NCI-H2227 treated with DMSO at 0.1 percent for 48 hours (cell line): ENCODE measurements at places on chromosomes 2 and 18.

DNA sequence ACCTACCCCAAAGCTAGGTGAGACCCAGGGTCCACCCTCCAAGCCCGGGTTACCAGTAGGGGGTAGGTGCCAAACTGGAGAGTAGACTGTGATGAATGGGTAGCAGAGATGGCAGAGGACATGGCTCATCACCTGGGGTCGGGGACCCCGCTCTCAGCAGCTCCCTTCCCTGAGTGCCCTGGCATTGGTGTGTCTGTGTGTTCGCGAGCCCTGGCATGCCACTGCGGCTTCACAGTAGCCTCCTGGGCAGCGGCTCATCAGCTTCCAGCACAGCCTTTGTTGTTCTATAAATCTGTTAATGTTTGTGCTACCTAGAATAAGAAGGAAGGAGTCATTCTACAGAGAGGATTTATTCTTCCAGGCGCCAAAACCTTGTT, 62.6 kb upstream of the ALPP start:
- DNase-seq = no peak

GRCh38 chr2:128310094-128310716, 8.5 kb downstream of the HS6ST1 start:
- no peak for DNase-seq

DNA sequence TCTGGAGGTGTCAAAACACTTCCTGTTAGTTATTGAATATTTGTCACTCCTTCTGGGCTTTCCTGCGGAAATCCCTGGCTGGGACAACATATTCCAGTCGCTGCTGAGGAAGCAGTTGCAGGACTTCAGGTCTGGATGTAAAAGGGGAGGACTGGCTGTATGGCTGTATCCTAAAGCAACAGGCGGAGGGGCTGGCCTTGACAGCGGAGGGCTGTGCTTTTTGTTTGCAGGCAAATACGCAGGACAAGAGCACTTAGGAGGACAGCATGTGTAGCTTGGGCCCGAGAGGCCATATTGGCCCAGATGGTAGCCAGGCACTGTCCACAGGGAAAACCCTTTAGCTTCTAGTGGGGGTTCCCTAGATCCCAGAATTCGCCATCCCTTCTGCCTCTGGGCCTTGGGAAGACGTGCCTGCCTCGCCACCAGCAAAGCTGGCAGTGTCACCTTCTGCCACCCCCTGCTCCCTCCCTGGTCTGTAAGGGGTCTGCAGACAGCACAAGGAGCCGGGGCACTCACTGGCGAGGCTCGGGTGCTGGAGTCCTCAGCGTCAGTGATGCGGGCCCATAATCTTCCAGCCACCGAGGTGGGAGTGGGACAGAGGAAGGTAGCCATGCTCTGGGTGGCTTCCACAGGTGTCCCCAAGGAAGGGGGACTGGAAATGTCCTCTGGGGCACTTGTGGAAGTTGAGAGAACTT, 6.7 kb downstream of the NPPC start:
- DNase-seq = no peak

GRCh38 chr2:173984866-173985604, 19.9 kb upstream of the SP3 start:
- DNase-seq = no peak

GRCh38 chr2:185894223-185894622, 155.6 kb downstream of the FSIP2 start:
- DNase-seq = no peak

DNA sequence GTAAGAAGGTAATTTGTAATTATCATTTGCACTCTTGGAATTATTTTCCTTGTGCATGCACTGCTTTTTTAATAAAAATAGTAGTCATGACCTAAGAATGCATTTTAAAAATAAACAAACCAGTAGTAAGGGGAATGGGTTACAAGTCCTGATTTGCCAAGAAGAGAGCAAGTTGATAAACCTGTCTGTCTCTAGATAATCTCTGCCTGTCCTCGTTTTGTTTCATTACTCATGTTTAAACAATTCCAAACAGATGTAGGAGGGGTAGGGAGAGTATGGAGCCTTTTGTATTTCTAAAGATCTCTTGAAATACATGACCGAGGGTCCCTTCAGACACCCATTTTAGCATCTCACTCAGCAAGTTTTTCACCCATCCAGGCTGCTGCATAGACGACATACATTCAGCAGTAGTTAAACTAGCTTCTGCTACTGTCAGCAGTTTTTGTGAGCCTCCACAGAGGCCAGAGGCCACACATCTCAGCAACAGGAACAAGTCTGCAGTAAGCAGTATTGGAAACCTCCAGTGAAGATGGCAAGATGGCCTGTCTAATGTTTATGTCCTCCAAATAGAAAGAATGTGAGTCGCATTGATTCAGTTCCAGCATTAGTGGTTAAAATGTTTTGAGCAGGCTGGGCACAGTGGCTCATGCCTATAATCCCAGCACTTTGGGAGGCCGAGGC, 2.3 kb upstream of the EXOC6B start:
- DNase-seq = no peak

- DNase-seq = no peak
Measured at GRCh38 chr2:16584084-16584483, 81.5 kb downstream of the CYRIA start.

DNA sequence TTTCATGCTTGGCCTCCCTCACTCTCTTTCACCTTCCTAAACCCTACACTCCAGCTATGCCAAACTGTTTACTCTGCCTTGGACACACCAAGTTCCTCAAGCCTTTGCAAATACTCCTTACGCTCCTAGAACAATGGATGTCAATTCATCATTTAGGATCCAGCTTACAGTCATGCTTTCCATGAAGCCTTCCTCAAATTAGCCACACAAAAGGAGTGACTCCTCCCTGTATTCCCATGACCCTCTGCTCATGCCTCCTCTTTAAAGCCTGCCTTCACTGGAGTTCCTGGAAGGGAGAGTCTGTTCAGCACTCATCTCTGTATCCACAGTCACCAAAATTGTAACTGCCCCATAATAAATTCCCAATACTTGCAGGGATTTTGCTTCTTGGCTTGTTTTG, 721 bp upstream of the EHD3 start:
- no peak for DNase-seq

DNA sequence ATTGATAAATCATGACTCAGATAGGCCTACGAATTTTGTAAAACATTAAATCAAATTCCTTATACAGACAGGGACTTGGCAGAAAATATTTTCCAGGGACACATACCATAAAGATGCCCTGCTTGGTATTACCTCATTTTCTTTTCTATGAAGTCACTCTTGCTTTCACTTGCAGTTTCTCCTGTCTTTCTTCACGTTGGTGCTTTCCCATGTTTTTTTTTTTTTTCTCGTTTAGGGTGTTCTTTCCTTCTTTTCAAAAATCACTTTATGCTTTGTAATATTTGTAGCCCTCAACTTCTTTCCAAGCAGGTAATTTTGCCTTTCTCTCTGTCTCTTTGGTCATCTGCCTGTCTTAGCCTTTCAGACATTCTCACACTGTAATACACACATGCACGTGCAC, 40.7 kb downstream of the CDC42EP3 start:
- DNase-seq = no peak

DNA sequence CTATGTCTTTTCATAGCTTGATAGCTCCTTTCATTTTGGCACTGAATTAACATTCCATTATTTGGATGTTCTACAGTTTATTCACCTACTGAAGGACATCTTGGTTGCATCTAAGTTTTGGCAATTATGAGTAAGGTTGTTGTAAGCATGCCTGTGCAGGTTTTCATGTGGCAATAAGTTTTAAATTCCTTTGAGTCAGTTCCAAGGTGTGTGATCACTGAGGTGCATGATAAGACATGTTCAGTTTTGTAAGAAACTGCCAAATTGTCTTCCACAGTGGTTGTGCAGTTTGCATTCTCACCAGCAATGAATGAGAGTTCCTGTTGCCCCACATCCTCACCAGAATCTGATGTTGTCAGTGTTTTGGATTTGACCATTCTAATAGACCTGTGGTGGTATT, 24.2 kb downstream of the XDH start:
- no peak for DNase-seq

- DNase-seq = no peak
Measured at GRCh38 chr2:226888378-226888965, 52.6 kb downstream of the RHBDD1 start.

DNA sequence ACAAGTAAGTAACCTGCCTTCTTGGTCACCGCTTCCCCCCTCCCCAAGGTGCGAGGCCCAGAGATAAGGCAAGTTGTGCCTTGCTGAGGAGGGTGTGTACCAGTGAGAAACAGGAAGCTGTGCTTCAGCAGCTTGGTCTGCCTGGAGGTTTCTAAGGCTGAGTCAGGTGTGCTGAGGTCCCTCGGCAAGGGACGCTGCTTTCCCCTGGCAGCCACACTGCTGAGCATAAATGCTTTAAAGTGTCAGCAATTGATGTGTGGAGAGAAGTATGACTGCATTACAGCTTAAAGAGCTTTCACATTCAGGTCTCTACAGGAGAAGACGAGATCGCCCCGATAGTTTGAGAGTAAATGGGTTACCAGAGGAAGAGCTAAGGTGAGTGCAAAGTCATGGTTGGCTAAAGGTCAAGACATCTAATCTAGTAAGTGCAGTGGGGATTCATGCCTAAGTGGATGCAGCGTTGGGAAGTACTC, 86.9 kb downstream of the LIMS1 start:
- peak; percentile 29 for DNase-seq

GRCh38 chr18:50429207-50429948, 54.5 kb downstream of the SKA1 start:
- peak; percentile 31 for DNase-seq

GRCh38 chr2:12320991-12321641, 395.6 kb upstream of the TRIB2 start:
- no peak for DNase-seq

- DNase-seq = no peak
Measured at GRCh38 chr2:211367711-211368110, 811.3 kb downstream of the CPS1 start.

DNA sequence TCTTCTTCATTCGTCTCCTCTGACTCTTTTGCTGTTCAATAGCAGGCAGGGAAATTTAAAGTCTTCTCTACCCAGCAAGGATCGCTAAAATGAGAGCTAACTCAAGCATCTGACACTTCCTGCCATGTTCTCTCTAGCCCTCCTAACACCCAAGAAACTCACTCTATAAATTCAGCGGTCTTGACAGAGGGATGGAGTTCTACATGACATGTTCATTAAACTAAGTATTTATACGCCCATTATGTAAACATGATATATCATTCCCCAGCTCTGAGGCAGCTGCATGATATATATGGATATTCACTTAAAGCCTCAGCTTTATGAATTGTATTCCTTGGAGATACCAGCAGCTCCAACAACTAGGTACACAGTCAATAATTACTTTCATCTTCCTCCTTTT, 231.0 kb downstream of the METTL4 start:
- DNase-seq = no peak

- no peak for DNase-seq
Measured at GRCh38 chr2:33607905-33608304, 8.8 kb upstream of the FAM98A start.

DNA sequence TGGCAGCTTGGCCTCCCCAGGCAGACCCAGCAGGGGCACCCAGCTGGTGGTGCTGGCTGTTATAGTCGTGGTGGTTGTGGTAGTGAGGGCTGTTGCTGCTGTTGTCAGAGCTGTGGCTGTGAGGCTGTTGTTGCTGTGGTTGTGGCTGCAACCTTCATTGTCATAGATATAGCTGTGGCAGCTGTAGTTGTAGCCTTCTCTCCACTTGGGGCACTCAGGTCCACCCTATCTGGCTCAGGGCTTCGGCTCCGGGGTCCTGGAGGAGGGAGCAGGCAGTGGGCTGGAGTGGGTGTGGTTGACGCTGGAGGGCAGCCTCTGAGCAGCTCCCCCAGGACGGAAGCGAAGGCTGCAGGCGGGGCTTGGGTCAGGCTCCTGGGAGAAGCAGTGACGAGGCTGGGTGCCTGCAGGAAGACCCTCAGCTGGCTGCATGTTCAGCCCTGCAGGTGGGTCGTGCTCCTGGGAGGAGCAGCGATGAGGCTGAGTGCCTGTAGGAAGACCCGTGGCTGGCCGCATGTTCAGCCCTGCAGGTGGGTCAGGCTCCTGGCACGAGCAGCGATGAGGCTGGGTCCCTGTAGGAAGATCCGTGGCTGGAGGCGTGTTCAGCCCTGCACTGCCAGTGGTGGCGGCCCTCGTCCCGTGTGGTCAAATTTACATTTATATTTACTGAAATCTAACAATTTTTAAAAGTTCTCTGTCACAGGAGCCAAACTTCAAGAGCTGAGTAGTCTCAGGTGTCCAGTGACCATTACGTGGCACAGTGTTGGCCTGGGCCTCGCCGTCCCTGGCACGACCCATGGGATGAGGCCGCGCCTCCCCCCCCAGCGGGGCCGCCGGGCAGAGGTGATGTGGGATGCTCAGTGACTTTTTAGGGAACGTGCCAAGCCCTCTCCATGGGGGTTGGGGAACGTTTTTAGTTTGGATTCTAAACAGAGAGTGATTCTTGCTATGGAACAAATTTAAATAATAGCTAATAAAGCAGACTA, 79.2 kb upstream of the PXDN start:
- no peak for DNase-seq

DNA sequence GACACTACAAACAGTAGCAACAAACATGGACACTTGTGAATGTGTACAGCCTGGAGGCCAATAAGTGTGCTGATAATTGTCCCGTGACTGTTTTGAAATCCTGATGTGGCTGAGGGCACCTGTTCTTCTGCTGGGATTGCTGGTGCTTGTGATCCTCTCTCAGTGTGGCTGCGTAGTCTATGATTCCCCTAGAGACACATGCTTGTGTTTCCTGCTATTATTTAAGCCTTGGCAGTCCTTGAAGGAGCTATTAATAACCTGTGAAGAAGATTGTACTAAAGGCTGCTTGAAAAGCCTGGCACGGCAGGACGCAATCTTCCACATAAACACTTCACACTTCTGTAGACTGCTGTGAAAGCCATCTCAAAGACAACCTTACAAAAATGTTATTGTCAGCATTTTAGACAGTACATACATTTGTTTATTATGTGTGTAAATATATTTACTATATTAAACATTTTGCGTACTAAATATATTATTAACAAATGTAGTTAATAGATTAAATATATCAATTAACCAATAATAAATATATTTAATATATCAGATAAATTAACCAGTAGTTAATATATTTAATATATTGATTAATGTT, 71.4 kb downstream of the GALR1 start:
- DNase-seq = peak; percentile 2

DNA sequence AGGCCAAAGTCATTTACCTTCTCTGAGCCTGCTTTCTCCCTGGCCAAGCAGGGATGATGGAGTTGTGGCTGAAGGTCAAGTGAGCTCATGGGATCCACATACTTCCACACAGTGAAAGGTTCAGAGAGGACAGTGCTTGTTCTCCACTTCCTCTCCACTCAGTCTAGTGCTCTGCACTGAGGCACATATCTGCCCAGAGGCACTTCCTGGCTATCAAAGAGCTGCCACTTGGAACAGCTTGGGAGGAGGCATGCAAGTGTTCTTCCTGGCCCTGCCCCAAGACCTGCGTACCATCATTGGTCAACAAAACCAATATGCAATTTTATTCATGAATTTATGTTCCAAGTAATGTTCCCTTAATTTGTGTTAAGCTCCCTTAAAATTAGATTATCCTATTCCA, 71.9 kb downstream of the RNF152 start:
- DNase-seq = no peak

GRCh38 chr2:191499874-191500565, 177.9 kb upstream of the NABP1 start:
- no peak for DNase-seq

DNA sequence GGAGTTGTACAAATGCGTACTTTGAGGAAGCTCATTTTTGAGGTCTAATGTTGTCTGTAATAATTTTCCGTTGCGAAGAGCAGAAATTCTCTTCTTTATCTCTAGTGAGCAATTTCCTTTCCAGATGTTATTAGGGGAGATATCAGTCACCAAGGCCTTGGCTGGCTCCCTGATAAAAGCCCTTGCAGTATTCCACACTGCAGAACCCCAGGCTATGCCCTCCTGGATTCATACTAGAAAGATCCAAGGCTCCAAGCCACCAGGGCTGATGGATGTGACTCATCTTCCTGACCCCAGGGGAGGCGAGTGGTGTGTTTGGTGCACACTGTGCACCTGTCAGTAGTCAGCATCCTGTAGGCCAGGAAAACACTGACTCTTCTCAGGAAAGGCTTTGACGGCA, 34.7 kb downstream of the INO80C start:
- no peak for DNase-seq
